ENCODE measurements at places on chromosomes 3 and 15.

- DNase-seq: no peak
These were observed 261.0 kb downstream of the MFSD1 start for GRCh38 chr3:159062734-159063410.

DNA sequence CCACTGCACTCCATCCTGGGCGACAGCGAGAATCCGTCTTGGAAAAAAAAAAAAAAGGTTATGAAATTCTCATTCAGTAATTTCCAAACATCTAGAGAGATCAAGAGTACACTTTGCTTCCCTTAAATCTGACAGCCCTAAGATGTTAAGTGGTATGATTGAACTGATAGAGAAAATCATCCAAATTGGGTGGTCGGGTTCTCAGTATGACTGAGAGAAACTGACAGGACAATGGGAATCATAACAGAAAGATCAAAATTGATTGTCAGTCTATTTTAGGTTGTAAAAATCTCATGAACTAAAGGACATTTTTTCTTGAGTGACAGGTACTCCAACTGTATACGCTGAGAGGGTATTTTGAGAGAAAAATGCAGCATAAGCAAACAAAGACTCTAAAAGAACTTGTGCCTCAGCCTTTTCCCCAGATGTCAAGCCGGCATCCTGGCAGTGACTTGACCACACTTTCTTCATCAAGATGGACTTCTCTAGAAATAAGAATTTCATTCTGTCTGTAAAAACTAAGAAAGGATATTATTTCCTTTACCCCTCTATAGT, 65.8 kb downstream of the MYO5A start:
- DNase-seq: no peak

DNA sequence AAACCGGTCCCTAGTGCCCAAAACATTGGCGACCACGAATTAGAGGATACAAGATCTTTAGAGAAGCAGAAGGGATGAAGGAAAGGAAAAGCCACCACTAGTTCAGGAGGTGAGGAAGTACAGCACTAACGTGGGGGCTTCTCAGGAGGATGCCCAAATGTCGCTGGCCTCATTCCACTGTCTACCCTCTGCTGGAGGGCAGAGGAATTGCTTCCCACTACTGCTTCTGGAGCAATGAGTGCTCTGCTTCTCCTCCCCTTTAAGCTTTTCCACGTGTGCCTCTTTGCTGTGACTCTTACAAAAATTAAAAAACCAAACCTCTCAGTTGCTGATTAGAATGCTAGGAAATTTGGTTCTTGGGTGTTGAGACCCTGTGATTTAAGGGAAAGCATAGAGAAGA, 281.3 kb downstream of the CLSTN2 start:
- DNase-seq: no peak

GRCh38 chr3:149089395-149089794, 3.1 kb upstream of the HLTF start:
- DNase-seq: no peak

GRCh38 chr15:51099185-51099584, 4.5 kb upstream of the TNFAIP8L3 start:
- DNase-seq: no peak

- no peak for DNase-seq
These were observed 148.4 kb upstream of the CGNL1 start for GRCh38 chr15:57227899-57228298.

- no peak for DNase-seq
These were observed 49.5 kb upstream of the MCF2L2 start for GRCh38 chr3:183477801-183478456.

GRCh38 chr3:36416599-36416998, 36.3 kb downstream of the STAC start:
- DNase-seq: no peak

DNA sequence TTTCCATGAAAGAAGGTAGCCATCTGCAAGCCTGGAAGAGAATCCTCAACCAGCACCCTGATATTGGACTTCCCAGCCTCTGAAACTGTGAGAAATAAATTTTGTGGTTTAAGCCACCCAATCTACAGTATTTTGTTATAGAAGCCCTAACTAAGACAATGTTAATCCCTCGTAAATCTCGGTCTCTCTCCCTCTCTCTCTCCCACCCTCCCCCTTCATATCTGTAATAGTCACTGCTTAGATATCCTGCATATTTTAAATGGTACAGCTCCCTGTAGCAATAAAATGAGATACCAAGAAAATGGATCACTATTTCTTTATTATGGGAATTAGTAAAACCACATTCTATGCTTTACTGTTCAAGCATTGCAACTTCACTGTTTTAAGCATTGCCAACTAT, 21.0 kb upstream of the FAM174B start:
- DNase-seq: no peak

GRCh38 chr3:27669591-27669990, 52.5 kb downstream of the EOMES start:
- DNase-seq: no peak

DNA sequence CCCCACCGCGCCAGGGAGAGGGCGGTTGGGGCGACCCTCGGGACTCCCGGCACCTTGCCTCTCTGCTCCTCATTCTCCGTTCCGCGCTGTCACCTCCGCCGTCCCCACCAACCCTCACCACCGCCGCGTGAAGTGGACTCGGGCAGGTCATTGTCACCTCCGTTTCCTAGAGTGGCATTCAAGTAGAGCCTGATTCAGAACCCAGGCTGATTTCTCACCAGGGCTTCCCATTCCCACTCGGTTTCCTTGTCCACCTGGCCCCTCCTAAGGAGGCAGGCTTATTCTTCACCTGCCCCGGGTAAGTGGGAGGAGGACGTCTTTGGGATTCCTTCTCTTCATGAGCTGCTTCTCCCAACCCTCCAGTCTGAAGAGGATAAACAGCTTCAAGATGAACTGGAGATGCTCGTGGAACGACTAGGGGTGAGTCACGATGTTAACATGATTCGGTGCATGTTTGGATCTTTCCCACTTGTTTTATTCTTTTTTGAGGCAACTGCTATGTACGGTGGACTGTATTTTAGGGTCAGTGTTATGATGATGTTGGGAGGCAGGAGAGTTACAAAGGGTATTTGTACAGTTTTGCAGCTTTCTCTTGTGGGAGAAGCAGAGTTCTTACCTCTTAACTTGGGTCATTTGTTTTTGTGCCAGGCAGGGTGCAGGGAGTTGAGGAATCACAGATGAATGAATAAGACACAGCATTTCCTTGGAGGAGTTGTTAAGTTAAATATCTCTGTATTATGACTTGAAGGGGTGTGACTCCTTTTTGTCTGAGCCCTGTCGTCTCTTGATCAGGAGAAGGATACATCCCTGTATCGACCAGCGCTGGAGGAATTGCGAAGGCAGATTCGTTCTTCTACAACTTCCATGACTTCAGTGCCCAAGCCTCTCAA, 692 bp downstream of the PSMD2 start:
- DNase-seq: no peak

- no peak for DNase-seq
These were observed 44.4 kb upstream of the ST3GAL6 start for GRCh38 chr3:98718730-98719129.

- no peak for DNase-seq
These were observed 123.6 kb upstream of the MLF1 start for GRCh38 chr3:158447408-158447807.

DNA sequence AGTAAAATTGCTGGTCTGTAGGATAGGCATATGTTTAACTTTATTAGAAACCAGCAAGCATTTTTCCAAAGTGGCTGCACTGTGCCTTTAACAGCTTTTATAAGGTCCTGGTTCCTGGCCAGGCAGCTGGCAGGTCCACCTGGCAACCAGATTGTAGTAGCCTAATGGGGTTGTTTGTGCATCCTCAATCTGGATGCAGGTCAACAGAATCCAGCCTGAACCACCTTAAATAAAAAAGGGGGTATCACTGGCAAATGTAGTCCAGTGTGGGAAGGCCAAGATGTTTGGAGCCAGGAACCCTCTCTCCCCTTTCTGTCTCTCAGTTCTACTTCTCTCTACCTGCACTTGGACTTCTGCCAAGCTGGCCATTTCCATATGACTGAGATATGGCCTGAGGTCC, 200.3 kb downstream of the ZNF621 start:
- DNase-seq: peak; percentile 42

GRCh38 chr15:70362886-70363285, 265.2 kb upstream of the TLE3 start:
- DNase-seq: no peak

DNA sequence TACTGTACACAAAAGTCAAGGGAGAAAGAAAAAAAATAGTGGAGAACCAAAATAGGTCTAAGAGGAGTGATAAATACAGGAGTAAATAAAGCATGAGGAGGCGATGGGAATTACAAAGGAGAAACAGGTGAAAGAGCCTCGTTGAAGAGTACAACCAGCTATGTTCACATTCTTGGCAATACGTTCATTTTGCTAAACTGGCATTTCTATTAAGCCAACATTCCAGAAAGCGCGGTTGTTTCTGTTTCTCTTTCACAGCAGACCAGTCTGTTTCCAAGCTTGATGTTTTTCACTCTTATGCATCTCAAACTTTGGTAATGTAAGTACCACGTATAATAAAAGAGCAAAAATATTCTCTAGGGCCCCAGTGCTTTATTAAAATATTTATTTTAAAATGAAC, 74.5 kb downstream of the NSUN3 start:
- no peak for DNase-seq

DNA sequence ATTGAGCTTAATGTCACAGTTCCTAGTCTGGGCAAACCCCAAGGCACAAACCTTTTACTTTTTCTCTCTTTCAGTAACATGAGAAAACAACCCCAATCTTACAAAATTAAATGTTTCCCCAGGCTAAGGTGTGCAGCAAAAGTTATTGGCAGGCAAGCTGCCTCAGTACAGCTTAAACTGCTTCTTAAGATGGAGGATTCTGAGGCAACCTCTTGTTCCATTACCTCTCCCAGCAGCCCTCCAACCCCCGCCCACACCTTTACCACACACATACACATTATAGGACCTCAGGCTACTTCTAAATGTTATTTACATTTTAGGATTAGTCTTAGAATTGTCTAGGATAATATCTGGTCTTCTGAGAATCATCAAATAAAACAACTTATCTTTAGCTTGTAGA, 22.3 kb upstream of the CBLB start:
- DNase-seq: no peak
